ENCODE measurements at places on chromosomes 2 and 18. TPM values are rescaled to one million over a fixed set of nuclear protein-coding genes. Genes with fewer than 3 reads are reported as not detected.

PCARE gene
- not detected for total RNA-seq

FBLN7 gene
- total RNA-seq, result 4.4 TPM

GGCX gene
- total RNA-seq, result 21.2 TPM

LYG1 gene
- 0.57 TPM for total RNA-seq

IRS1 gene
- total RNA-seq, result 0.06 TPM
